ENCODE measurements at places on chromosomes 4 and X.
A peak's percentile ranks its signal among the peaks of the same experiment; 100 is the strongest.

DNA sequence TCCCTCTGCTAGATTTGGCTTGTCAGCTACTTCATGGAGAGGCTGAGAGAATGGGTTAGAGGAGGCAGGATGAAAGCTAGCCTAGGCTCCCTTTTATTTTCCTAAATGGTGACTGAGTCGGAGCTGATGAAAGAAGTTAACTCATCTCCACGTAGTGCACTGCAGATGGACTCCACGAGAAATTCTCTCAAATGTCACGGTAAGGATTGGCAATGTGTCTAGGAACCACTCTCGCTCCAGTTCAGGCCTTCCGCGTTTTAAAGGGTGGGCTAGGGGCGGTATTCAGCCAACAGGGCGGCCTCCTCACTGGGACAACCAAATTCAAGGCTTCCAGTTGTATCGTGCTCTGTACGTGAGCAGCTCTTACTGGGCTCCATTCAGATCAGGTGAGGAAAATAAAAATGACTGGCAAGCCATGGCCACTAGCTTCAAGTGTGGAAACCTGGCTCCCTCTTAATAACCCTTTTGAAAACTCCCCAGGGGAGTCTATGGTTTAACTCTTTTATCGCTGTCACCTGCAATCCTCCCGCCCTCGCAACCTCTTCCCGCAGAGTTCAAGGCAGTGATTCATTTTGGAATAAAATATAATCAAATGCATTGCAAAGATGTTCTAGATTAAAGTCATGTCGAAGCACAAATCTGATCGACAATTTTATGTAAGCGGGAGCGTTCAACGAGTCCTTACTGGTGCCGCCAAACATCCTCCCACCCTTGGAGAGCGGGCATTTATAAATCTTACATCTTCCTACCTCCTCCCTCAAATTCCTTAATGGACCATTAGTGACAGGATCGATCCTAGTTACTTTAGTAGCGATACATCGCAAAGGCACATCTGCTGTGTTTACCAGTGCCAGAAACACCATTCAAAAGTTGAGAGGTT is 1.2 kb downstream of the SPOCK3 start:
- no peak for DNase-seq

GRCh38 chrX:72308566-72309296 is 3.0 kb upstream of the CITED1 start:
- peak; percentile 87 for DNase-seq

- no peak for DNase-seq
These were observed 45.1 kb upstream of the WDR17 start for GRCh38 chr4:176020481-176021085.

- no peak for DNase-seq
These were observed 52.1 kb upstream of the RHOH start for GRCh38 chr4:40144716-40145115.

GRCh38 chrX:129654652-129655546 is at the start of gene APLN:
APLN (minus strand) TSS chrX:129654956; CDS start chrX:129654630, 326 bp downstream.
- DNase-seq: peak; percentile 70

GRCh38 chr4:30720661-30721184 is 554 bp downstream of the PCDH7 start:
- DNase-seq: peak; percentile 19

DNA sequence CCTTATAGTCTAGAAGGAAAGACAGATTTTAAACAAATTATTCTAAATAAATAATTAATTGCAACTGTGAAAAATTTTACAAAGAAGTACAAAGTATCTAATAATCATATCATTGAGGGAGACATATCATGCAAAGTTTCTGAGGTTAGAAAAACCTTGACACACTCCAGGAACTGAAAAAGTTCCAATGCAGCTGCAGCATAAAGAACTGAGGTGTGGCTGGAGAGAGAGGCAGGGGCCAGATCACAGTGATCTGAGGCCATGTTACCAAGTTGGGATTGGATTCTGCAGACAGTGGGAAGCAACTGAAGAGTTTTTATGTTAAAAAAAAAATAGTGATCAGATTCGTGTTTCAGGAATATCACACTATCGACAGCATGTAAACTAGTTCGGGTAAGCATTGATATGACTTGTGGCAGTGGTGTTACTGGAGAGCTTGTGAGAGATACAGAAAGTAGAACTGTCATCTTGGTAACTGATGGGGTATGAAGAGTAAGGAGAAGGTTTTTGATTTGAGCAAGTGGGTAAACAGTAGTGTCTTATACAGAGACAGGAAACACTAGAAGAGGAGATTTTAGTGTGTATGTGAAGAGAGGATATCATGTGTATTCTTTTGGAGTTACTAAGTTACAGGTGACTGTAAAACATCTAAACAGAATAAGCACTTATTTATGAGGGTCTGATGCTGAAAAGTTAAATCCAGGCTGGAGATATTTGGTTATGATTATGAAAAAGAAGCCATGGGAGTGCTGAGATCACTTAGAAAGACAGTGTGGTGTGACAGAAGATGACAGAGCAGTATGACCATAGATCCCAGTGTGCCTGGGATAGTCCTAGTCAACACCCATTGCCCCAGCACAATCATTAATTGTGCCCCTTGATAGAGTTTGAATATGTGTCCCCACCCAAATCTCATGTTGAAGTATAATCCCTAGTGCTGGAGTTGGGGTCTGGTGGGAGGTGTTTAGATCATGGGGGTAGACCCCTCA is 15.6 kb upstream of the SPRY1 start:
- no peak for DNase-seq

DNA sequence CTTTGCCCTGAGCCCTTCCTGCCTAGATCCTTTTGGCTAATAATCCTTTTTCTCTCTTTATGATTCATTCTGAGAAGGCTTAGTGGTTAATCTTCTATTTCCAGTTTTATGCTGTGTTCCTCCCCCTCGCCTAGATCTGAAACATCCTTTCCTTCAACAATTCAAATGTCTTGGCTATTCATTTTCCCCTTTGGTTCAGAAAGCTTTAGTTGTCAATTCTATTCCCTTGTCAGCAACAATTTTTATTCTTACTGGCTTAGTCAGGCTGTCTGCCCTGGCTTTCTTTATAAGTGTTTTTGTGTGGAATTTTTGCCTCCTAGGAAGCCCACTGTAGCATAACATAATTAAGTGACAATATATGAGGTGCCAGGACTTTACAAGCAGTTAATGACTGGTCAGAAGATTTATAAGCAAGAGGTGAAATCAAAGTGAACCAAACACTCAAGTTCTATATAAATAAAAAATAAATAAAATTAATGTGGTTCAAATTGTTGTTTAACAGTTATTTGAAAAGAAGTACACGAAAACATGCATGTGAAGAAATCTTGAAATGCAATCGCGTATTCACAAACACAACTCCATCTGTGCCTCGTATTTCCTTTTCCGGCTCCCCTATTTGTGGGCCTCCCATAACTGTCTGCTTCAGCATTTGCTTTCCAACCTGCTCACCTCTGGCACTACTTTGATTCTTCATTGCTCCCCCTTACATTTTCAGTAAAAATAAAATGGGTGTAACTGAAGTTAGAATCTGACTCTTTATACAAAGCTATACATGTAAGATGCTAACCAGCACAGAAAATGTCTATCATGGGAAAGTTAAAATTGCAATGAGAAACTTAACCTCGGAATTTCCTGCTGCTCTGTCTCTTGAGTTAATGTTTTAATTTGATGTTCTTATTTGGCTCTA is 235.4 kb downstream of the SPRY1 start:
- DNase-seq: no peak

DNA sequence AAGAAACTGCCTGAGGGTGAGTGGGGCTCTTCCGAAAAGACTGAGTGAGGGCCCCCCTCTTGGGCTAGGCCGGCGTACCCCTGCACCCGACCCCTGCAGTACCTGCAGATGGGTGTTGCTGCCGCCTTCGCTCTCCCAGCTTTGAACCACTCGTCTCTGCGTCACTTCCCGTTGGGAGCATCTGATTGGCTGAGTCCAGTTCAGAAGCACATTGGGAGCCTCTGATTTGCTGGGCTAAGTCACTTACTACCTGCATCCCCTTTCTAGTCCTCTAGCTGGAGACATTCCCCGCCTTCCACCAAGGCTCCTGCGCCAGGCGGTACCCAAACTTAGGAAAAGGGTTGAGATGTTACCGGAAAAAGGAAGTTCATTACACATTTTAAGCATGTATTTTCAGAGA is 20.4 kb upstream of the WWC2 start:
- DNase-seq: no peak

- DNase-seq: no peak
These were observed 53.4 kb downstream of the ABCG2 start for GRCh38 chr4:88104902-88105610.

DNA sequence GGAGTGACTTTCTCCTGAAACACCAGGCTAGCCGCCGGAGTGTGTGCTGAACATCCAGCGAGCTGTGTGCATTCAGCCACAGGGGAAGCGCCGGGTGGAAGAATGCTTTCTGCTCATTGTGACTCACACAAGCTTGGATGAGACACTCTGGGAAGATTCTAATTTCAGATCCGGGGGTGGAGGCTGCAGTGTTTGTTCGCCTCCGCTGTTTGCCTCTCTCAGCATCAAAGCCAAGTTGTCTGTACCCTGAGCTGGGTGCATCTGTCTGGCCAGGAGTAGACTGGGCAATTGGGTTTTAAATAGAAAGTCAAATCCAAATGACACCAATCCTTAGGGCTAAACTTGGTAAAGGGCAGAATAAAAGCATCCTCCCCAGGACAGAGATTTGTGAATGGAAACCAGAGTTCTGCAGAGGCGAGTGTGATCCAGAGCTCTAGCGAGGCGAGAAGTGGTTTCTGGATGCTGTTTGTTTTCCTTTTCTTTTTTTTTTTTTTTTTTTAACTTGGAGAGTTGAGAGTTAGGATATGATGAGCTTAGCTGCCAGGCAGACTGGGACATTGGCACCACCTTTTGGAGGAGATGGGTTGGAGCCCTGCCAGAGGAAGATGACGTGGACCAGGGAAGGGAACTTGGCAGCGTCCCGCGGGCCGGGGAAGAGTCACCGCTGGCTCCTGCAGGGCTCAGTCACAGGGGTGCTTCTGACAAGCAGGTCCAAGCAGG is 196.0 kb upstream of the PSAPL1 start:
- no peak for DNase-seq

DNA sequence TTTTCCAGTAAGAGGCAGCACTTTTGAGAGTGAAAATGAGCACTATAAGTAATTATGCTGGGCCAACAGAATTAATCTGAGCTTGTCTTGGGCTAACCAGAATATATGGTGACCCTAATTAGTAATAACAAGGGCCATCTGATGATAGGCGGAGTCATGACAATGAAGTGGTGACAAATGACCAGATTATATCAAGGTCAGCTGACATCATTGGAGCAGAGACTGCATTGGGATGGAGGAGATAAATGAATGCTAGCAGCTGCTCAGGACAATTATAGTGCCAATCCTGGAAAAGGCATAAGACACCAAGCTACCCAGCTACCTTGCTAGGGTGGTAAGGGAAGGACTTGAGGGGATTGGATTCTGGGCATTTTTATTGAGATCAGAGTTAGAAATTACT is 1548.7 kb downstream of the RPA4 start:
- no peak for DNase-seq

DNA sequence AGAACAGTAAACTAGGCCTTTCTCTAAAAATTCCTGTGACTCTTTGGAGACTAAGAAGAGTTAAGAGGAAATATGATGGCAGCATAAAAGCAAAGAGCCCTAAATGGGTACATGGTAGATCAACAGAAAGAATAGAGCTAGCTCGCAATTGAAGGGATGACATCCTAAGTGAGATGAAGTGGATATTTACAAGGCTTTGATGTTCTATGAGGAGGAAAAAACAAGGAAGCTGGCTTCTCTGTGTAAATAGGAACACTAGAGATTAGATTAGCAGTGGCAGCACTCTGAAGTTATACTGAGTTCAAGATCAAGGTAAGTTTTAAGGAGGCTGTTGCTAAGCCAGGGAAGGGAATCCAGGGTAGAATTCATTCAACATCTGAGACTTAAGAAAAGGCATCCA is 73.1 kb upstream of the MBNL3 start:
- DNase-seq: no peak

- DNase-seq: peak; percentile 46
These were observed 25.5 kb downstream of the GPAT3 start for GRCh38 chr4:83561381-83561780.

DNA sequence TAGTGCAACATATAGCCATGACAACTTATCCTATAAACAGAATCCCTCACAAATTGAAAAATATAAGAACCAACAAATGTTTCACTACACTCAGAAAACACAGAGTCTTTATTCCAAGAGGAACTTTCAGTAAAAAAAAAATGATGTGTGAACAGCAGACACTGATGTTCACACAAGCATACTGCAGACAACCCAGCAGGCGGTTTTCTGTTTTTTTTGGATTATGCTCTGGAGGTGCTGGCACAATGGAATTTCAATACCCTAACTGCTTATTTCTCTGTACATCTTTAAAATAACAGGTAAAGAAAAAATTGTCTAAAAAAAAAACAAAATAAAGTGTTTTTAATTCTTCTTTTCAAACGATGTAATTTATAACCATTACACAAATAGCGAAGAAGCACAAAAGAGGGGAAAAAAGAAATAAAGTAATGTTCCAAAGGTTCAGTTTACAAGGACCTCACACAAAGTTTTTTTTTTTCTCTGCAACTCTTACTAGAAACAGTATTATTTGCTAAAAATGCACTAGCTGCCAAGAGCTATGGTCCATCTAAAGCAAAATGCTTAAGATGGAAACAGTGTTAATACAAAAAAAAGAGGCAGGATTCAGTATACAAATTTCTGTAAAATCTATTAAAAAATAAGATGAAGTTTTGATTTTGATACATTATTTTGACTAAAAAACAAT is 55.3 kb downstream of the ANAPC10 start:
- DNase-seq: no peak

- DNase-seq: no peak
These were observed 1.8 kb downstream of the L1CAM start for GRCh38 chrX:153884136-153884535.
